ENCODE measurements at places on chromosomes 12 and 14.

DNA sequence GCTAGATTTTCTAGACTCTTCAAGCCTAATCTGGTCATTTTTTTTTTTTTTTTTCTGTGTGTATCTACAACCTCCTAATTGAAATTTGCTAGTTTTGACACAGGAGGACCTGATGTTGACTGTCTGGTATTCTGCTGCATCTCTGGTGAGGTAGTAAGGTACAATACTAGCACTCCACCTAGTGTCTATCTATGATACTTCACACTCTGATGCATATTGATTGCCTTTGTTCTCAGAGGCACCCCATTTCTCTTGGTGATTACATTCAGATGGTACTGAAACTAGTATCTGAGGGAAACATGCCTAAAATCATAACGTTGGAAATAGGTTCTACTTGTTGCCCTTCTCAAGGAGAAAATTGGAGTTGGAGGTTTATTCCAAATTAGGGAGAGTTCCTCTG, 930.5 kb upstream of the NOVA1 start:
- peak; percentile 5 for DNase-seq

DNA sequence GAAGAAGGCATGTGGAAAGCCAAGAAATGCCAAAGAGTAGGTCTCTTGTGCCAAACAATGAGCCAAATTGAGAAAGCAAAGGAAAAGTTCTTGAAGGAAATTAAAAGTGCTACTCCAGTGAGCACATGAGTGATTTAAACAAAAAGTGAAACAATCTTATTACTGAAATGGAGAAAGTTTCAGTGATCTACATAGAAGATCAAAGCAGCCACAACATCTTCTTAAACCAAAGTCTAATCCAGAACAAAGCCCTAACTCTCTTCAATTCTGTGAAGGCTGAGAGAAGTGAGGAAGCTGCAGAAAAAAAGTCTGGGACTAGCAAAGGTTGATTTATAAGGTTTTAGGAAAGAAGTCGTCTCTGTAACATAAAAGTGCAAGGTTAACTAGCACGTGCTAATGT, 259.6 kb downstream of the FLRT2 start:
- no peak for DNase-seq

GRCh38 chr12:22459838-22460490, 84.4 kb downstream of the C2CD5 start:
- peak; percentile 21 for DNase-seq

DNA sequence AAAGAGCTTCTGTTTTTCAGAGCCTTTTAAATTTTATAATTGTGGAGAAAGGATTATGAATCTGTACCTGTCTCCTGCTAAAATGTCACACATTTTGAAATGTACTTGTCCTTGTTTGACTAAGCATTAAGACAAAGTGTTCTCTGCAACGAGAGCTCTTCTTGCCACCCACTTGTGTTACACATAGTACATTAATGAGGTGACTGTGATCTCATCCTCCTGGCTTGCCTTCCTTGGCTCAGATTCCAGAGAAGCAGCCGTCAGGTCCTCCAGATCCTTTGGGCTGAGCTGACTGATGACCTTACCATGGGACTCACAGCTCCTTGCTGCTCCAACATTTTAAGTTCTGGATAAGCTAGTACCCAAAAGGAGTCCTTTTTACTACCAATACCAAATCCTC, 81.4 kb downstream of the BBS10 start:
- DNase-seq: peak; percentile 5

DNA sequence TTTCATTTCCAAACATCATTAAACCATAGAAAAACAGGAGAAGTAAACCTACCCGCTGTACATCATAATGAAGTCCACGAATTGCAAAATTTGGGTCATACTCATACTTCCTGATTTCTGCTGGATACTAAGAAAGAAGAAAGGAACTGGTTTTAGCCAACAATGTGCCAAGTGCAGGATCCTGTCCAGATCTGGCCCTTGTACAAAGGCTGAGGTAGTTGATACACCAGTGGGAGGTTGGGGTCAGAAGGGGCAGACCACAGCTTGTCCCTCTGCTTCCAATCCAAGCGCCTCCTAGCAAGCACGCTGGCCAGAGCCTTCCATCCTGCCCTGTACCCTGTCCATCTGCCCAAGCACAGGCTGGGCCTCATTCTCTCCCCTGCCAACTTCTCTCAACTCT, 34.2 kb downstream of the NT5DC3 start:
- no peak for DNase-seq

GRCh38 chr12:65656891-65657351, 167.4 kb upstream of the HMGA2 start:
- DNase-seq: no peak

DNA sequence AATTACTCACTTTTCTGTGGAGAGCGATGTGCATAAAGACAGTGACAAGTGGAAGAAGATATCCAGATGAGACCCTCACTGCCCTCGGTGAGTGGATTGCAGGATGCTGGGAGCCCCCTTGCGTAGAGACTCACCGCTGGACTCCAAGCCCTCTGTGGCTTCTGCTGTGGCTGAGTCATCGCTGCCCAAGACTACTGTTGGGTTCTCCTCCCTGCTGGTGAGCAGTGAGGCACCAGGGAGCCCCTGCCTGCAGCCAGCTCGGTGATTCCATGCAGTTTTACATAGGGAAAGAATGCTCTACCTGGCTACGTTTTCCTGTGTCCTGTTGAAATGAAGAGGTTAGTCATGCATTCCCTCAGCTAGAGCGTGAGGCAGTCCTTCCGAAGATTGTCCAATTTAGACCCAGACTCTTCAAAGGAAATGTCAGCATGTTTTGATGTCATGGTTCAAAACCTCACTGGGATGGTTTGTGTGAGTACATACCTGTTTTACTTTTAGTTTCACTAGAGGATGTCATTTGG, 28.2 kb downstream of the TRAF3 start:
- DNase-seq: no peak

- DNase-seq: no peak
Measured at GRCh38 chr14:35565871-35566464, 32.0 kb downstream of the INSM2 start.

DNA sequence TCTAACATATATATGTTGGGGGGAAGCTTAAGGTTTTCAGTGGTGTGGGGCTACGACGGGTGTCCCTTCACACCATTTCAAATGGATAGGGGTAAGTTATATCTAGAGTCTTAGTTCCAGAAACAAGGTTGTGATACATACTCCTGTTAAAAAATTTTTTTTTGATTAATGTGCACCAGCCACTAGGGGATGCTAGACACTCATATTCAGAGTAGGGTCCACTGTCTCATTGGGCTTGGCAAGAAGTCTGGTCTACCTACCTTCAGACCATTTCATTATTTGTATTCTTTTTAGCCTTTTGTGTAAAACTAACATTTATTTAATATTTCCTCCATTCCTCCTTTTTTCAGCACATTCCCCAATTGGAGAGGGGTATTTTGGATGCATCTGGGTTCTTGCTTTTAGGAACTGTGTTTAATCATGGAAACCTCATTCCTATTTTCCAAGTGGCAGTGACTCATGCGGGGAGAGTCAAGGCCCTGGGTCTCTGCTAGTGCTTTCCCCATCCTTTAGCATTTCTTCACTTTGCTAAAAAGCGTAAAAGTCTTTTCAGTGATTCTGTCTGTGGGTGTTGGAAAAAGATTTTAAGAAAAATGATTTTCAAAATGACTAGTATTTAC, 33.4 kb downstream of the ANO4 start:
- no peak for DNase-seq

- no peak for DNase-seq
Measured at GRCh38 chr12:122722387-122722786, 5.8 kb upstream of the HCAR3 start.

GRCh38 chr14:74984236-74985027, 18.3 kb upstream of the EIF2B2 start:
- no peak for DNase-seq

GRCh38 chr14:56905282-56905681, 95.0 kb upstream of the OTX2 start:
- DNase-seq: no peak

DNA sequence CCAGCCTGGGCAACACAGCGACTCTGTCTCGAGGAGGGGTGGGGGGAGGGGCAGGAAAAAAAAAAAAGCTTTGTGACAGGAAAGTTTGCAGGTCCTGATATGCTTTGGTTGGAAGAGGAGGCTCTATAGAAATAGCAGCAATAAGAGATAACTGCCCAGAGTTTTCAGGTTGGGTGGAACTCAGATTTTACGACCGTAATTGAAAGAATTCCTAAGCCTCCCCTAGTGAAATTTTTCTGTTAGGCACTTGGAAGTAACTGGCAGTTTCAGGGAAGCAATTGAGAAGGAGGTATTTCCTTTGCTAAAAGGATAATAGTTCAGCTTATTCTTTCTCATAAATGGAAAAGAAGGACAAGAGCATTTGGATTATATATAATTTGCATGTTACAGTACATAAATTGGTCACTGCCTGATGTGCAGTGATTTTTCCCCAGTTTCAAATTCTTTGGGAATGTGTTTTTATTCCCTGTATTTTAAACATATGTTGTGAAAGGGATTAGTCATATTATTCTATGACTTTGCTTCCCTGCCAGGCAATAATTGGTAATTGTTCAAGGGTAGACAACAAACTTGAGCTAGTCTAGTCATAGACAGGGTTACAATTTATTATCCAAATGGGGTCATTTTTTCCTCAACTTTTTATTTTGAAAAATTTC, 452.8 kb downstream of the AEBP2 start:
- DNase-seq: no peak

DNA sequence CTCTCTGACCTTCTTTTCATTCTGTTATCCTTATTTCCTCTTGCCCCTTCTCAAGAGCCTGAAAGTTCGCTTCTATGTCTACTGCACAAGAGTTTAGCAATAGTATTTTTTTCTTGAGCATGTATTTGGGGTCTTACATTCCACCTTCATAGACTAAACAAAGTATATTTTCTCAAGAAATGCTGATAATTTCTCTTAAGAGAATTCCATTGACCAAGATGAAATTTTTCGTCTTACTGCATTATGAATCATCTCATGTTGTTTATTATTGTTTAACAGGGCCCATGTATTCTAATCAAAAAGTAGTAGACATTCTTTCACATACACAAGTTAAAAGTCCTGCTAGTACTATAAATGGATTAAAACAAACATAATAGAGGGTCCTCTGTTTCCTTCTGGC, 219.3 kb downstream of the C12orf50 start:
- no peak for DNase-seq

DNA sequence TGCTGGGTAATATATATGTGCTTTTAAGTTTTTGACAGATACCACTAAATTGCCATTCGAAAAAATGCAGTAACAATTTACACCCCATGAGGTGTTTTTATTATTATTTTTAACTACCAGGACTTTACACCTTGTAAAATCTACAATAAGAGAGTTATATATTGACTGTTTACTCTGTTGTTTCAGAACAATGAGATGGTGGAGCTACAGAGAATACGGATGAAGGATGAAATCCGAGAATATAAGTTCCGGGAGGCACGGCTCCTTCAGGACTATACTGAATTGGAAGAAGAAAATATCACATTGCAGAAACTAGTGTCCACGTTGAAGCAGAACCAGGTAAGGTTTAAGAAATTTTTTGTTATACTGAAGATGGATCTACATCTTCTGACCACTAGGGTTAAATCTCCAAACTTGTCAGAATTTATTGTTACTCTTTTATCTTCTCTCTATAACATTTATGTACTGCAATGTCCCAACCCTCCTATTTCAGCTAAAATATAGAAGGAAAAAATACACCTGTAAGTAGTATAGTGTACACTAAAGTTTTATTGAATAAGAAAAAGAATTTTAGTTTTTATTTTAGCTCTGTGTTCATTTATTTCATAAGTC, 105.4 kb upstream of the FGD4 start:
- DNase-seq: no peak

GRCh38 chr12:83092129-83092528, 405.4 kb downstream of the TMTC2 start:
- no peak for DNase-seq

GRCh38 chr12:122471324-122472226, 29.2 kb downstream of the ZCCHC8 start:
- peak; percentile 7 for DNase-seq

All from NCI-H510A (cell line).